ENCODE measurements at places on chromosomes 16 and 17.

DNA sequence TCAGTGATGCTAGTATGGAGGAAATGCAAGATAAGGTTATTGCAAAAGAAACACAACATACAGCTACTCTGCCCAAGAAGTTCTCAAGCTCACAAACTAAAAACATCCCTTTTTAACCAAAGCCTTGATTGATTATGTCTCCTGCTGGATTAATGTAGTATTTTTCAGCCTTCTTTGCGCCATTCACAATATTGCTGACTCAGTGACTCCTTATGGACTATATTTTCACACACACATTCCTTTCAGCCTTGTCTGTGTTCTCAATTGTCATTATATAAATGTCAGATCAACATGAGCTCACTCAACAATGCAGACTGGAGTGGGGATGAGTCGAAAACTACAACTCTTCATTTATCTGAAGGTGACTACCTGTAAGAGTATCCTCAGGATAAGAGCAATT is 579.3 kb upstream of the CDH8 start:
- DNase-seq: no peak

DNA sequence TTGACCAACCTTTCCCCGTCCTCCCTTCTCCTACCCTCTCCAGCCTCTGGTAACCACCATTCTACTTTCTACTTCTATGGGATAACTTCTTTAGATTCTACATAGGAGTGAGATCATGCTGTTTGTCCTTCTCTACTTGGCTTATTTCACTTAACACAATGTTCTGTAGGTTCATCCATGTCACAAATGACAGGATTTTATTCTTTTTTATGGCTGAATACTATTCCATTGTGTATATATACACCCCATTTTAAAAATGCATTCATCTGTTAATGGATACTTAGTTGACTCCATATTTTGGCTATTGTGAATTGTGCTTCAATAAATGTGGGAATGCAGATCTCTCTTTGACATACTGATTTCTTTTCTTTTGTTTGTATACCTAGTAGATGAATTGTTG is 115.0 kb downstream of the RAB11FIP4 start:
- no peak for DNase-seq

DNA sequence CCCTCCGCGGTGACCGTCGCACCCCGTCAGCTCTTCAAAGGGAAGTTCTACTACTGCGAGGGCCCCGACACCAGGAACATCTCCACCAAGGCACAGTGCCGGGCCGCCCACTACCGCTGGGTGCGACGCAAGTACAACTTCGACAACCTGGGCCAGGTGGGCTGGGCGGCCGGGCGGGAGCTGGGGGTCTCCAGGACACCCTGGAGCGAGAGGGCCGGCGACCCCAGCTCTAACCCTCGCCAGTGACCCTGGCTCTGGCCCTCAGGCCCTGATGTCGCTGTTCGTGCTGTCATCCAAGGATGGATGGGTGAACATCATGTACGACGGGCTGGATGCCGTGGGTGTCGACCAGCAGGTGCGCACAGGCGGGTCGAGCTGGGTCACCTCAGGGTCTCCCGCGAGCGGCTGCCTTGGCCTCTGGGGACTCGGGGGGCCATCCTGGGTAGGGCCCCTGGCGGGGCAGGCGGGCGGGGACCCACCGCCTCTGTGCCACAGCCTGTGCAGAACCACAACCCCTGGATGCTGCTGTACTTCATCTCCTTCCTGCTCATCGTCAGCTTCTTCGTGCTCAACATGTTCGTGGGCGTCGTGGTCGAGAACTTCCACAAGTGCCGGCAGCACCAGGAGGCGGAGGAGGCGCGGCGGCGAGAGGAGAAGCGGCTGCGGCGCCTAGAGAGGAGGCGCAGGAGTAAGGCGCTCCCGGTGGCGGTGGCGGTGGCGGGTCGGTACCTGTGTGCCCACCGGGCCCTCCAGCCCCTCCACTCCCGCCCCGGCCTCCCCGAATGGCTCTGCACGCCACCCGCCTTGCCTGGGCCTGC is 13.4 kb downstream of the TPSG1 start:
- DNase-seq: no peak

DNA sequence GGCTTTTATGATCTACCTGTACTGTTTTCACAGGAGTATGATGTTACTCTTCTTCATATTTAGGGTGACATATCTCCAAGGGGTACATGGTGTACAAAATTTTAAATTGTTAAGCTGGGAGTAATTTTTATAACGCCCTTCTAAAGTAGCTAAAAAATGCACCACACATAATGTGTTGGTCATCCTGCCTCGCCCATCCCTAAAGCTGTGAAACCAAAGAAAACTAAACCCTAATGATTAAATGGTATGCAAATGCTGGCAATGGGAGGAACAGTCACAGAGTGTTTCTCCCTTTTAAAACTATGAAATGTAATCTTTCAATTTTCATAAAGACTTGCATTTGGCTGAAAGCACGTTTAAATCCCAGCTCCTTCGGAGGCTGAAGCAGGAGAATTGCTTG is 2.0 kb upstream of the KRT24 start:
- DNase-seq: no peak

- DNase-seq: no peak
These were observed 54.6 kb downstream of the WDR45B start for GRCh38 chr17:82593590-82594087.
